ENCODE measurements at places on chromosomes 12 and 14. TPM values are rescaled to one million over a fixed set of nuclear protein-coding genes. Genes with fewer than 3 reads are reported as not detected.

Gene SNRPF
- 5.6 TPM for total RNA-seq

Gene C12orf57
- 105 TPM for total RNA-seq

Gene KRT6B
- total RNA-seq = not detected

Gene SLC7A8
- not detected for total RNA-seq

Gene KERA
- not detected for total RNA-seq

Gene PROX2
- not detected for total RNA-seq

Gene ASCL1
- not detected for total RNA-seq

Gene PPP1CC
- 44.9 TPM for total RNA-seq

Gene SLC4A8
- 8.0 TPM for total RNA-seq

Gene GPRC5A
- 53.4 TPM for total RNA-seq

Gene TAC3
- total RNA-seq = not detected

Gene APOF
- not detected for total RNA-seq

DNA sequence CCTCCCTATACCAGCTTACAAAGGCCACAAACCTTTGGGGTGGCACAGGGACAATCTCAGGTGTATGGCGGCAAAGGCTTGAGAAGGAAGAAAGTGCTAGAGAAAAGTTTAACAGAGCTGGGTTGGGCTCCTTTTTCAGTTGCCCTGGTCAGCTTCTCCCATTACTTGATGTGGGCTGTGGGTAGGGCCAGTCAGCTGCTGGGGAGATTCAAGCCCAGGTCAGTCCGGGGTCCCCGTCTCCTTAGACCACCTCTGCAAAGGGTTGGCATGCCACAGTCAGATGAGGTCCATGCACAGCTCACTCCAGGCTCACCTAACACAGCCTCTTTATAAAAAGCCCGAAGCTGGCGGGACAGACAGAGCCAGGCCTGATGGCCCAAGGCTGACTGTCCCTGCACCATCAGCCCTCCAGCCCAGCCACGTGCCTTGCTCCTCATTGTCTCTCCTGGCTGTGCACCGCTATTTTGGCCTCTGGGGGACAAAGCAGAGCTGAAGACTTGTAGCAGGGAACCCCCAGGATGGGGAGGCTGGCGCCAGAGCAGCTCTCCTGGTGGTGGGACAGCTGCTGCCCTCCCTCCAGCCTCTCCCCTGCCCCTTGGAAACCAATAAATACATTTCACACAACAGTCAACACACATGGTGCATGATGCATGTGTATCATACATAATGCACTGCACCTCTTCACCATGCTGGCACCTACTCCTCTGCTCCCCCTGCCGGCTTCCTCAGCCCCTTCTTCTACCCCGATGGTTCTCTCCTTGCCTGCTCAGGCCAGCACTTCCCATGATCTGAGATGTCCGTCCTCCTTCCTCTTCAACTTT lies 61.7 kb upstream of the DDX11 start:
- DNase-seq = no peak

GRCh38 chr12:19085090-19085489 lies 44.4 kb upstream of the PLEKHA5 start:
- no peak for DNase-seq

- no peak for DNase-seq
Measured at GRCh38 chr14:76169776-76170175, 18.1 kb downstream of the GPATCH2L start.

DNA sequence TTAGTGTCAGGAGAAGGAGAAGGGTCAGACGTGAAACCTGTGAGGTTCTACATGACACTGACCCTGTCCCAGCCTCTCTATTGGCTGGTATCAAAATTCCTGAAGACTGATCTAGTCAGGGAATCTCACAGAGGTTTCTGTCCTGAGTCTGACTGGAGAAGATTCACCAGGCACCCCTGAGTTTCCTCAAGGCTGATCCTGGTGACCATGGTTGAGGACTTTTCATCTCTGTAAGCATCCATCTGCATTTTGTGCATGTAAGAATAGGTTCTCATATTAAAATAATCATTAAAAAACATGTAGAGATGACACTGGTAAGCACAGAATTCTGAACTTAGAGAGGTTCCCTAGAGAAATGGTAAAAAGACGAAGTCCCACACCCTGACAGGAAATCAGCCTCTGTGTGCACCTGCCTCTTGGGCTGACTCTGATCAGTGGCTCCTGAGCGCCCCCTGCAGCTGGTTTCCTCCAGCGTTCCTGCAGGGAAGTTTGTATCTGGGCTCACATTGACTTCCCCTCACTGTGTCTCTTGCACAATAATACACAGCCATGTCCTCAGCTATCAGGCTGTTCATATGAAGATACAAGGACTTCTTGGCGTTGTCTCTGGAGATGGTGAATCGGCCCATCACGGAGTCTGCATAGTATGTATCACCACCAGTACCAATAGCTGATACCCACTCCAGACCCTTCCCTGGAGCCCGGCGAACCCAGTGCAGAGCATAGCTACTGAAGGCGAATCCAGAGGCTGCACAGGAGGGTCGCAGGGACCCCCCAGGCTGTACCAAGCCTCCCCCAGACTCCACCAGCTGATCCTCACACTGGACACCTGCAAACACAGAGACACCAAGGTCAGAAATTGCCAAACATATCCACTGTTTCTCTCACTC lies 991.9 kb downstream of the TMEM121 start:
- DNase-seq = no peak

DNA sequence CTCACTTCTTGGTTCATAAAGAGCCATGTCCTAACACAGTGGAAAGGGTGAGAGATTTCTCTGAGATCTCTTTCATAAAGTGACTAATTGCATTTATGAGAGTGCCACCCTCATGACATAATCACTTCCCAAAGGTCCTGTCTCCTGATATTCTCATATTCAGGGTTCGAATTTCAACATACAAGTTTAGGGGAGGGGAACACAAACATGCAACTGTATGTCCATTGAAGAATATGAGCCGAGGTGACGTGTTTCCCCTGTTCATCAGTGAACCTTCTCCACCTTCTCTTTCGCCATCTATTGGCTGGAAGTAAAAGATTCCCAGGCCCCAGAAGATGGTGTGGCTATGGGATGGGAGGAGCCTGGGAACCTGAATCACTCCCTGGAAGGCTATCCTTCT lies 354.2 kb upstream of the ATP2B1 start:
- no peak for DNase-seq

- no peak for DNase-seq
Measured at GRCh38 chr14:75217508-75218206, 41.2 kb upstream of the TMED10 start.

DNA sequence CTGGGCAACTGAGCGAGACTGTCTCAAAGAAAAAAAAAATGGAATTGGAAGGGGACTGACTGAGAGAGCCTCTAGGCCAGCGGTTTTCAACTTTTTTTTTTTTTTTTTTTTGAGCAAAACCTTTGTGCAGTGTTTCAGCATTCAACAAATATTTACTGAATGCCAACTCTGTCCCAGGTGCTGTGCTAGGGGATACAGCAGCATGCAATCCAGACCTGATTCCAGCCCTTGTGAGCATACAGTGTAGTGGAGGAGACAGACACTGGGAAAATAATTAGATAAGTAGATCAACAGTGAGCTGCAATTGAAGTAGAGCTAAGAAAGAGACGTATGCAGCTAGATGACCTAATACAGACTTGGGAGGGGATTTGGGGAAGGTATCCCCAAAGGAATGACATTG lies 23.8 kb upstream of the LTBP2 start:
- no peak for DNase-seq

- DNase-seq = peak; percentile 92
Measured at GRCh38 chr12:62724947-62725451, 210.0 kb downstream of the PPM1H start.

GRCh38 chr12:132559652-132560363 lies 50.6 kb downstream of the LRCOL1 start:
- DNase-seq = peak; percentile 54

DNA sequence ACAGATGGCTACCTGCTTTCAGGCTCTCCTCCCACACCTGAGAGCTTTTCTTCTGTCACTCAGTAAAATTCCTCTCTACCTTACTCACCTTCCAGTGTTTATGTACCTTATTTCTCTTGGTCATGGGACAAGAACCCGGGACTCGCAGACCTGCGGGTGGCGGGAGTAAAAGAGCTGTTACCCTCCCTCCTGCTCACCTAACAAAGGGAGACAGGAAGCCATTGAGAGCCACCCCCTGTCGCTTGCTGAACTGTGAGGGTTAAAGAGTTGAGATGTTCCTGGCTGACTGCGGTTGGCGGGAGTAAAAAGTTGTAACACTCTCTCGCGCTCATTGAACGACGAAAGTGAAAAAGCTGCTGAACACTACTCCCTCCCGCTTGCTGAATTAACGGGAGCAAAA lies 1935.1 kb upstream of the FLRT2 start:
- DNase-seq = no peak

DNA sequence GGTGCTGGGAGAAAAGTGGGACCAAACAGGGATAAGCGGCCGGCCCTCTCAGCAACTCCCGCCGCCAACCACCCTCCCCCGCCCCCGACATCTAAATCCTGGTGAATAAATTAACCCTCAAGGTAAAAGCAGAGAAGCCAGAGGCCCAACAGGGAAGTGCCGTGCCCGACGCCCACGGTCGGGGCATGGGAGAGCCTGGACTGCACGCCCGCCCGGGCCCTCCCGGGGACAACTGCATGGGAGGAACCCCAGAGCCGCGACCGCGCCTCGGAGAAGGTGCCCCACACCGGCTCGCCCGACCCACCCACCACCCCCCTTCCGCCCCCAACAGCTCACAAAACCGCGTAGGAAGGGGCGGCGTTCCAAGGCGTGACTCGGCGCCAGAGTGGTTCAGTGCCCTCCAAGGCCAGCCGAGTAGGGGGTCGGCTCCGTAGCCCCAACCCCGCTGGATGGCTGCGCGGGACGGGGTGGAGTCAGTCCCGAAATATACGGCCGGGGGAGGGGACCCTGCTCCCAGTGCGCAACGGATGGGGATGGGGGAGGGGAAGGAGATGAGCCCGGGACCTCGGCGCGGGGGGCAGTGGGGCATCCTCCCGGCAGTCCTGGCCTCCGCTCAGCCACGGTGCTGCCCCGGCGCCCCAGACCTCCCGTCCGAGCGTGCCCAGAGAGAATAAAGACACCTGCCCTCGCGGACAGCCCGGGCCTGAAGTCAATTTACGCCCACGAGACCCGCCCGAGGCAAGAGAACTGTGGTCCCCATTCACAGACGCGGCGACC lies 732 bp downstream of the SLC25A29 start:
- no peak for DNase-seq

DNA sequence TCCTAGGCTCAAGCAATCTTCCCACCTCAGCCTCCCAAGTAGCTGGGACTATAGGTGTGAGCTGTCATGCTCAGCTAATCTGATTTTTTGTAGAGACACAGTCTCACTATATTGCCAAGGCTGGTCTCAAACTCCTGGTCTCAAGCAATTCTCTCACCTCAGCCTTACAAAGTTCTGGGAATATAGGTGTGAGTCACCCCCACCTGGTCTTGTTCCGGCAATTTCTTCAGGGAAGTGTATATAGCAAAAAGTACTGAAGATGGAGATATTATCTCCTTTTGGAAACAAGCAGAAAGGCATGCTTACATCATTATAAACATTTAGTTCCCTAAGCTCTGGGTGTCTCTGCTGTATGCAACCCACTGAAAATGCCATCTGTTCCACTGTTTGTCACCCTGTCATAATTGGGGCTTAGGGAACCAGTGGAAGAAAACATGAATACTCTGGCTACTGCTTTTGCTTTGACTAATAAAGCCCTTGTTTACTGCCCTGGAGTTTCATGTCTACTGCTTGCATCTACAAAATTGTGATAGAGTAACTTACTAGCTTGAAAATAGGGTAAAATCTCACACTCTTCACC lies 940.2 kb downstream of the GALC start:
- DNase-seq = no peak

DNA sequence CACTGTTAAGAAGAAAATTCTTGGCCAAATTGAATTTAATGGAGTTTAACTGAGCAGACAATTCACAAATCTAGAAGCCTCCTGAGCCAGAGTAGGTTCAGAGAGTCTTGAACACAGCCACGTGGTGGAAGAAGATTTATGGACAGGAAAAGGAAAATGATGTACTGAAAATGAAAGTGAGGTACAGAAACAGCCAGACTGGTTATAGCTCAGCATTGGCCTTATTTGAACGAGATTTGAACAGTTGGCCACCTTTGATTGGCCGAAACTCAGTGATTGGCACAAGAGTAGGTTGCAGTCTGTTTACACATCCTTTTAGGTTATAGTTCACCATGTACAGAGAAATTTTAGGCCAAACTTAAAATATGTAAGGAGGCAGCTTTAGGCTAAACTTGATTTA lies 9.9 kb downstream of the OAS2 start:
- DNase-seq = no peak

DNA sequence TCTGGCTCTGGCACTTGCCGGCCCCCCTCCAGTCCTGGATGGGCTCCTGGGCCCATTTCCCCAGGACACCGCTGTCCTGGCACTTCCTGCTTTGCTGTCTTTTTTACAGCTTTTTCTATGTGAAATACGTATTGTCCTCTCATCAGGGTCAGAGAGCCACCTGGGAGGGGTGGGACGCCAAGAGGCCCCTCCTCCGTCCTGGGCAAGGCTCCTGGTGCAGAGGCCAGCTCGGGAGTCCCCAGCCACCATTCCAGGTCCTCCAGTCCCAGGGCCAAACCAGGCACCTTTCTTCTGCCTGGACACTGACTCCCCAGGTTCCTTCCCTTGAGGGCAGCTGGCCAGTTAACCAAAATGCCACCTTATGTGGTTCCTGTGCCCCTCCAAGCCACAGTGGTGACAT lies 22.8 kb downstream of the ARL6IP4 start:
- DNase-seq = no peak

GRCh38 chr14:57725399-57726077 lies 140.4 kb downstream of the SLC35F4 start:
- DNase-seq = peak; percentile 77

GRCh38 chr12:55732288-55732687 lies 3.5 kb upstream of the CD63 start:
- no peak for DNase-seq

DNA sequence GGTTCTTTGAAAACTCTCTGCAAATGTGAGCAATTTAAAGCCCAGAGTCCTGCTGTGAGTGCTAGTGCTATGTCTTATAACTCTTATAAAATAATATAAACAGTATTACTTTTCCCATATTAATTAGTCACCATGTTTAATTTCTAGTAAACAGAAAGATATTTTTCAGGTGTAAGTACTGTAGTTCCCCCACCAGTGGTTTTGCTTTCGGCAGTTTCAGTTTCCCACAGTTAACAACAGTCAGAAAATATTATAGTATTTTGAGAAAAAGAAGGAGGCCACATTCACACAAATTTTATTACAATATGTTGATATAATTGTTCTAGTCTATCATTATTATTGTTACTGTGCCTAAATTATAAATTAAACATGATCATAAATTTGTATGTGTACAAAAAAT lies 800.5 kb downstream of the LRFN5 start:
- DNase-seq = no peak

DNA sequence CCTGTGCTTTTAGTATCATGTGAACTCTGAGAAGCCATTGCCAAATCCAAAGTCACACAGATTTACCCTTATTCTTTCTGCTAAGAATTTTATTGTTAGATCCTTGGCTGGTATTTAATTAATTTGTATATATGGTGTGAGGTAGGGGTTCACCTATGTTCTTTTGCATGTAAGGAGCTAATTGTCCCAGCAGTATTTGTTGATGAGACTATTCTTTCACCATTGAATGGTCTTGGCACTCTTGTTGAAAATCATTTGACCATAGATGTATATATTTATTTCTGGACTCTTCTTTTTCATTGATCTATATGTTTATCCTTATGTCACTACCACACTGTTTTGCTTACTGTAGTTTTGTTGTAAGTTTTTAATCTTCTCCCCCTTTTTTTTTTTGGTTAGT lies 26.2 kb downstream of the G2E3 start:
- DNase-seq = no peak

GRCh38 chr14:22748631-22749068 lies 17.8 kb upstream of the OXA1L start:
- no peak for DNase-seq
